ENCODE measurements at places on chromosomes 13 and 19. TPM values are rescaled to one million over a fixed set of nuclear protein-coding genes. Genes with fewer than 3 reads are reported as not detected.

- DNase-seq = no peak
Observed at GRCh38 chr13:35703061-35703460, 226.6 kb upstream of the MAB21L1 start.

CACTIN gene
- total RNA-seq = 33.8 TPM

ZNF417 gene
- 9.6 TPM for total RNA-seq

- DNase-seq = no peak
Observed at GRCh38 chr19:30273184-30273583, 99.0 kb upstream of the ZNF536 start.

PSG7 gene
- not detected for total RNA-seq

- DNase-seq = peak; percentile 27
Observed at GRCh38 chr13:107650081-107650701, 565.1 kb downstream of the LIG4 start.

- DNase-seq = no peak
Observed at GRCh38 chr19:15110418-15110815, 3.2 kb downstream of the SYDE1 start.

CEACAM1 gene
- total RNA-seq = 0.46 TPM

DNA sequence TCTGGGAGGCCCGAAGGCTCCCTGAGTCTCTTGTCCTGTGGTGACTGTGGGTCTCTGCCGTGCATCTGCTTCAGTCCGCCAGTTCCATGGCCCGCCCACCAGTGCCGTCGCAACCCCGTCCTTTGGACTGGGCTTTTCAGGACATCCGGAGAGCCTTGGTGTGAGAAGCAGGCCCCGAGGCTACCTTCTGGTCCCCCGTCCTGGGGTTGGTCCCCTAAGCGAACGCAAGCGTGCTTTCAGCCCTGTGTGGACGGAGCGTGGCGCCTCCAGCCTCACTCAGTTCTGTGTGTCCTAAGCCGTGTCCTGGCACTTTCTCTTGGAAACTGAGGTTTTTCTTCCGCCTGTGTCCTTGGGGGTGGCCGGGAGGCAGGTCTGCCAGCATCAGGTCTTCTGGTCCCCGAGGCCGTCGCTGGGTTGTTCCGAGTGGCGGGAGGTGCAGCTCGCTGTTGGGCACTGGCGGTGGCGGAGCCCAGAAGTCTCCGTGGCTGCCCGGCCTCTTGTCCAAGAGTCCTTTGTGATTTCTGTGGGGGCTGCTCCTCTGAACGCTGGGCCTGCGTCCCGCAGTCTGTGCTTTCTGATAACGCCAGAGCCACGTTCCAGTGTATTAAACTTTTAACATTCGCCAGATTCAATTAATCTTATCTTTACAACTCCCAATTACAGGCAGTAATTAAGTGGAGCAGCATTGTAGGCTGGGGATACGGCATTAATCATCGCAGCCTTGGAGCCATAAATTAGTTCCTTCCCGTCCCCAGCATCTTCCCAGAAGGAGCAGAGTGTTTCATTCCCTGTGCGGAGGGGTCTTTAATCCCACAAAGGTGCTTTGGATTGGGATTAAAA lies 99.5 kb downstream of the KDM4B start:
- DNase-seq = no peak

GRCh38 chr13:68850160-68850559 lies 1257.5 kb upstream of the ATXN8OS start:
- DNase-seq = no peak

TBC1D17 gene
- 7.1 TPM for total RNA-seq

DNA sequence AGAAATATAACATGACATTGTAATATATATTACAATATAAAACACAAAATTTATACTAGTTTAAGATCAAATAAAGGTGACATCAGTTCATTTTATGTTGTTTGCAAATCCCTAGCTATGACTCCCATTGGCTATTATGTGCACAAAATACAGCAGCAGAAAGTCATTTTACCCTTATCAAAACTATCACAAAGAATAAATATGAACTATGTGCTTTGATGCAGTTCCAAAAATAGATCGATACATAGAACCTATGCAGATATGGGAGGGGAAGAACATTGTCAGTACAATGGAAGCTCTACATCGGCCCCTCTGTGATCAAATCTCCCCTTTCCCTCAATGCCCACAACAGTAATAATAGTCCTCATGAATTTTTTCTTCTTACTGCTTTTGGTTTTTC lies 1038.1 kb upstream of the PCDH20 start:
- no peak for DNase-seq

THSD8 gene
- total RNA-seq = not detected

GRCh38 chr13:98761126-98761985 lies 8.9 kb upstream of the SLC15A1 start:
- no peak for DNase-seq

TTYH1 gene
- not detected for total RNA-seq

TDRD12 gene
- total RNA-seq = 0.40 TPM

DNA sequence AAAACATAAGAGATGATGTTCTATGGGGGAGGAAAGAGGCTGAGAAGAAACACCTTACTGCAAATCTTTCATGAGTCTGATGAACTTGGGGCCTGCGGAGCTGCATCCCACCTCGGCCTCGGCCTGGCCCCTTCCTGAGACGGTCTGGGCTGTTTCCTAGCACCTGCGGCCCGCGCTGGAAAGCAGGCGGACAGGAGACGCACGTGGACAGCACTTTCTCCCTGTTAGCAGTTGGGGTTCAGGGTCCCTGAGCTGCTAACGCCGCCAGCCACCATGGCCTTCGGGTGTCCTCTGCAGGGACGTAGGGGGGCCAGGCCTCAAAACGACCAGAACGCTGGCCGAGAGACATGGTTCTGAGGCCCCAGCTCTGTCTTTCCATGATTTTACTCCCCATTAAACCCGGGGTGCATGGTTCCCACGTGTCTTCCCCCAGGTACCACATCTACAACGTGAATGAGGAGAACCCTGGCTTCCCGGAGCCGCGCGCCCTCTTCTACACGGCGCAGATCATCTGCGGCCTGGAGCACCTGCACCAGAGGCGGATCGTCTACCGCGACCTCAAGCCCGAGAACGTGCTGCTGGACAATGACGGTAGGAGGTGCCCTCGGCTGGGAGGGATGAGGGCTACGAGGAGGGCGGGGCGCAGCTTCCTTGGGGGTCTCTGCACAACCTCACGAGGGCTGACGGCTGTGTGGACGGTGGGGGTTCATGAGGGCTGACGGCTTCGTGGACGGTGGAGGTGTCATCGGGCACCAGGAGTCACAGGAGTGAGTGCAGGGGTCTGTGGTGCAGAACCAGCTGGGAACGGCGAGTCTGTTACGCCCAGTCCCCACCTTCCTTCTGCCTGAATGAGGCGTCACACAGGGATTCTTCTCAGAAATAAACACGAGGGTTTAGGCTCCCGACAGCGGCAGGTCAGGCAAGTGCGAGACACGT lies 4.3 kb downstream of the GRK1 start:
- DNase-seq = no peak

- peak; percentile 78 for DNase-seq
Observed at GRCh38 chr13:75368167-75368566, 113.8 kb downstream of the TBC1D4 start.

DNA sequence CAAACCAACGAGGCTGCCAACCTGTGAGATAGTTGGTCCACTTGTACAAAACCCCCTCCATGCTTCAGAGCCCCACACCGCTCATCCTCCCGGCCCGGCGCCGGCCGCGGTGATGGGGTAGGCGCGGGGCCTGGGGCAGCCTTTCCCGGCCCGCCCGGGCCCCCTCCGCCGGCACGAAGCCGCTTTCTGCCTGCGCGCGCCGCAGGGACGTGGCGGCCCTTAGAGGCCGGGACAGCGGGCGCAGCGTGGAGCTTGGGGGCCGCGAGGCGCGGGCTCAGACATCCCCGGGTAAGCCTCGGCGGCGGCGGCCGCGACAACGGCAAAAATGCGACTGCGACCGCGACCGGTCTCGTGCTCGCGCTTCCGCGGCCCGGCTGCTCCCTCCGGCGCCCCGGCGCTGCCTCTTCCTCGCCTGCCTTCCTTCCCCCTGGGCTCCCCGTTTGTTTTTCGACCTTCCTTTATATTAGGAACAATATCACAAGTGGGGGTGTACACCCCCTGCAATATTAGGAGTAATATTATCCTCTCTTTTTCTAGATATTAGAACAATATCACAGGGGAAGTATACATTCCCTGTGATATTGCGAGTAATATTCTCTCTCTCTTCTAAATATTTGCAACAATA lies 53.9 kb upstream of the CEACAM21 start:
- DNase-seq = no peak

PAK4 gene
- 7.5 TPM for total RNA-seq

MTIF3 gene
- 48.7 TPM for total RNA-seq

DNA sequence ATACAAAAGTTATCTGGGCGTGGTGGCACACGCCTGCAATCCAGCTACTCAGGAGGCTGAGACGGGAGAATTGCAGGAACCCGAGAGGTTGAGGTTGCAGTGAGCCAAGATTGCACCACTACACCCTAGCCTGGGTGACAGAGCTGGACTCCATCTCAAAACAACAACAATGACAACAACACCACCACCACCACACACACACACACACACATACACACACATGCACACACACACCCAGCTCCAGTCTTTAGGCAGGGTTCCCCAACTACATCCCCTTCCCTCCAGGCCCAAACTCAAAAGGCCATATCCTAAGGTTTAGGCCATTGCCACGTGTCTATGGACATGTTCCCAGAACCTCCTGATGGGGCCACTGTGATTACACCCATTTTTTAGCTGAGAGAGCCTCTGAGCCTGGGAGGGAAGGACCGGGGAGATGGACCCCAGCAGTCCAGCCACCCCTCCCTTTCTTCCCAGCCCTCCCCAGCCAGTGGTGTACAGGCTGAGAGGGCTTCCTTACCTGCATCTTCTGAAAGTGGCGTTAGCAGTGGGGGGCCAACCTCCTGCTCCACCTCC lies 9.0 kb upstream of the DMWD start:
- no peak for DNase-seq

DNA sequence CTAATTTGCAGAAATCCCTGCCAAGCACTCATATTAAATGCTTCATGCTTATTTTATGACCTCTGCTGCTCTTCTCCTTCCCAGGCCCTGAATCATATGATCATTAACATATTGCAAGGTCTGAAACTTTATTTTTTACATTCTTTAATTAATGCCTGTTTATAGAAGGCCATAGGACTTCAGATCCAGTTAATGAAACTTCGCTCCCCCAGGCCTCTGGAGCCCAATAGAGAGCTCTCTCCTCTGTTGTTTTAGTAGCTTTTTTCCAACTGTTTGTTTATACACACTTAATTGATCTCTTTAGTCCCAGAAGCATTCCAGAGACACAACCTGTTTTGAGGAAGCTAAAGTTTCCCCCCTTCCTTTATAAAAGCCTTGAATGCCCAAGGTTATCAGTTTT lies 68.3 kb downstream of the DACH1 start:
- no peak for DNase-seq

FLT3LG gene
- 1.6 TPM for total RNA-seq

KRTDAP gene
- not detected for total RNA-seq

GRCh38 chr19:43625918-43626579 lies 6.6 kb upstream of the ZNF428 start:
- no peak for DNase-seq

ZNF44 gene
- 6.7 TPM for total RNA-seq

DNA sequence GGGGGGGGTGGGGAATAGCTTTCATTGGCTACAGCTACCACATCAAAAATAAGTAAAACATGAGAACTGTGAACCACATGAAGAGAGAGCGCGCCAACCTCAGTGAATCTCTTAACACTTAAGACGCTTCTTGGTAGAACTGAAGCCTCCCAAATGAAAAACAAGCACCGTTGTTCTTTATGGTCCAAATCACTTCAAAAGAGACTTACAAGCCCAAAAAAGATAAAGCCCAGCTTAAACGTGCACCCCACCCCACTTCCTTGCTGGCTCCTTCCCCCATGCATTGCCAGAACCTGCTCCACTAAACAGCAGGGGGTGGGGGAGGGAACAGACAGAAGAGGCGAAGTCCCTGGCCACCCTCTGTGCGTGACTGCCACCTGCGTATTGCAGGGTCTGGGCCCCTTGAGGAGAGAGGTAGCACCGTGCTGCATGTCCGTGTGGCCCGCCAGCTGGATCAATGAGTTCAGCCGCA lies 479.1 kb downstream of the FOXO1 start:
- no peak for DNase-seq

PCSK4 gene
- 0.59 TPM for total RNA-seq

- no peak for DNase-seq
Observed at GRCh38 chr13:106488686-106489085, 46.8 kb downstream of the EFNB2 start.

FGF9 gene
- not detected for total RNA-seq

- no peak for DNase-seq
Observed at GRCh38 chr19:58317476-58318072, 9.2 kb upstream of the ZSCAN22 start.

DNA sequence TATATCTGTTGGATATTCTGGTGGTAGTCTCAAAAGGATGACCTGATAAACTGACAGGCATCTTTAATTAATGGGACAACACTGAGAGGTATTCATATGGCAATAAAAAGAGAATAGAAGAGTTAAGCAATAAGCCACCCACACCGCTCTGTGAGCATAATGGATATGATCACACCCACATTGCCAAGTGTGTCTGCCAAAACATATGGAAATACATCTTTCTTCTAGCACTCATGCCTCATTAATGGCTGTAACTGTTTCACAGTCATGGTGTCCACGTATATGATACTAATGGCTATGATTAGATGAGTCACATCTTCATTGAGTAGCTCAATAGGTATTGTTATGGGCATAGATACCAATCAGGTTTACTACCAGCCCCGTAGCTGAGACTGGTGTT lies 13.1 kb downstream of the IGFL3 start:
- no peak for DNase-seq

GRCh38 chr13:38767506-38768265 lies 80.8 kb downstream of the FREM2 start:
- no peak for DNase-seq

DNA sequence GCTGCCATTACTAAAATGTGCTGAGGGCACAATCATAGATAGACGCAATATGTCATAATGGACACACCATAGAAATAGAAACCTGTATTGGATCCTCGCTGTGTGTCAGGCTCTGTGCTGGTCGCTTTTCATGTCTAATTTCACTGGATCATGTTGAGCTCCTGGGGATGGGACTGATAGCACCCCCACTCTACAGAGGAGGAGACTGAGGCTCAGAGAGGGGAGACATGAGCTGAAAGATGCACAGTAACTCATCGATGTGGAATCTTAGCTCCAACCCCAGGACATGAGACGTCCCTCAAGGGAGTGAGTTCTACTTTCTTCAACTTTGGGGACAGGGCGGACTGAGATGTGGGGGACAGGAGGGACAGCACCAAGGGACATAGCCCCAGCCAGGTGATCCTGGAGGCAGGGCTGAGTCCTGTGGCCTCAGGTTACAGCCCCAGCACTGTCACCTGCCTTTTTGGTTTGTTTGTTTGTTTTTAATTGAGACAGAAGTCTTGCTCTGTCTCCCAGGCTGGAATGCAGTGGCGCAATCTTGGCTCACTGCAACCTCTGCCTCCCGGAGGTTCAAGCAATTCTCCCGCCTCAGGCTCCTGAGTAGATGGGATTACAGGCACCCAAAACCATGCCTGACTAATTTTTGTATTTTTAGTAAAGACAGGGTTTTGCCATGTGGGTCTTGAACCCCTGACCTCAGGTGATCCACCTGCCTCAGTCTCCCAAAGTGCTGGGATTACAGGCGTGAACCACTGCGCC lies 6.6 kb upstream of the GIPC1 start:
- no peak for DNase-seq

Measured in pulmonary artery endothelial cell (primary cell).